ENCODE measurements at places on chromosomes 7 and 10.

DNA sequence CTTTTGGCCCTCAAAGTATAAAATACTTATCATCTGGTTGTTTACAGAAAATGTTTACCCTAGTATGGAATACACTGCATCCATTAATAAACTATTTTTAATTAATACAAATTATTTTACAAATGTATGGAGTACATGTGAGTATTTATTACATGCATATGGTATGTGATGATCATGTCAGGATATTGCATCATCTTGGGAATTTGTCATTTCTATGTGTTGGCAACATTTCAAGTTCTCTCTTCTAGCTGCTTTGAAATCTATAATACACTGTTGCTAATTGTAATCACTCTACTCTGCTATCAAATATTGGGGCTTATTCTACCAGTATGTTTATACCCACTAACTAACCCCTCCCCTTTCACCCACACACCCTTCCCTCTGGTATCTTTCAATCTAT, 103.9 kb upstream of the THSD7A start:
- no peak for DNase-seq

DNA sequence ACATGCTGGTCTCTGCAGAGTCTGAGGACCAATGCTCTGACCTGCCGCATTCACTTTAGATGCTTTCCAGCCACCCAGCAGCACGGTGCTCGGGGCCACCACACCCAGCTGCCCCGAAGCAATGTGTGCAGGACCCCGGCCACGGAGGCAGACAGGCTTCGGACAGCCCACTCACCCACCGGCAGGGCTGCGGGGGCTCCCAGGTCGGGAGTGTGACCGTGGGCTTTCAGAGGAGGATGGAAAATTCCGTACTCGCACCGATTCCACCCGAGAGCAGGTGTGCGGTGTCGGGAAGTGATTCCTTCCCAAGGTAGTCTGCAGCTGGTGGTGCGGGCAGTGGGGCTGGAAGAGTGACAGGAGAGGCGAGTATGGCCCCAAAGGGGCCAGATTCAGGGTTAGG, 190.9 kb downstream of the DNAJB6 start:
- DNase-seq: no peak

DNA sequence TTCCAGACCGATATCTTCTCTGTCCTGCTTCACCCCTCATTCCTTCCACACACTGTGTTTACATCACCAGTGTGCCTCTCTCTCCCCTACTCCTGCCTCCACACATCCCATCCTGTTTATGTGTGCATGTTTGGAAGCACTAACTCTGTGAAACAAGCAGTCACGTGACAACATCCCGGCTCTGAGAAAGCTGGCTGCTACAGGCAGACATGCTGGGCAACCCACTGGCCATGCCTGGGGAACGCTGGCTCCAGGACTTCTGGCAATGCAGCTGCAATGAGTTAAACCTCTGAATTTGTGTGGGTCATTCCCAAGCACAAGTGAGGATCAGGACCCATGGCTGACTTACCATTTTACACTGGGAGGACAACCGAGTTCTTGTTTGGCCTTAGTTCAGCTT, 74.0 kb downstream of the WNT2 start:
- DNase-seq: no peak

DNA sequence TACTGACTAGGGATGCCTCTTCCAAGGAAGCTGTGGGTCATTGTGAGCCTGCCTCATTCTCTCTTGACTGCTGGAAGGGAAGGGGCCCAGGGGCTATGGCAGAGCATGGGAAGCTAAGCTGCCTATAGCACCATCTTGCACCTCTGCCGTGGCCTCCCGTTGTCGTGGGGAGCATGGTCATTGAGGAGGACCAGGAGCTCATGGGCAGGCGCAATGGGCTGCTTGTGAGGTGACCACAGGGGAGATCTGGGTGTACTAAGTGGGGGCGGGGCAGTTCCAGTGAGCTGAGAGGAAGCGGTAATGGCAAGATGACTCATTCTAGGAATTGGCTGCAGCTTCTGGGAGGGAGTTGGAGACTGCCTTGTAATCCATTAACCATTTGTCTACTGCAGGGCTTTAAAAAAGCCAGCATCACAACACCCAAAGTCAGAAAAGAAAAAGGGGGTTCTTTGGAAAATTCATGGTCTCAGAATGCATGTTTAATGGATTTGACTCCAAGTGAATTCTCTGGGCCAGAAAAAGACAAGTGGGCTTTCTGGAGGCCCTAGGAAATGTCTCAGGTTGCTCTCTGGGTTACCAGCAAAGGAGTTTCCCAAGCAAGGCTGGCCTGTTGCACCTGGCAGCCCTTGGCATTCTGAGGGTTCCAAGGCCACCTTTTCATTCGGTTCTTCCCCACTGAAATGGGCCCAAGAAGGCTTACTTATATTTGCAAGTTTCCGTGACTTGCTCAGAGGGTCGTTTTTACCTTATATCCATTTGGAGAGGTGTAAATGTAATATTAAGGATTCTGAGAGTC, 3.6 kb downstream of the DUSP5 start:
- peak; percentile 63 for DNase-seq

GRCh38 chr7:78828317-78828716, 625.1 kb downstream of the MAGI2 start:
- no peak for DNase-seq

DNA sequence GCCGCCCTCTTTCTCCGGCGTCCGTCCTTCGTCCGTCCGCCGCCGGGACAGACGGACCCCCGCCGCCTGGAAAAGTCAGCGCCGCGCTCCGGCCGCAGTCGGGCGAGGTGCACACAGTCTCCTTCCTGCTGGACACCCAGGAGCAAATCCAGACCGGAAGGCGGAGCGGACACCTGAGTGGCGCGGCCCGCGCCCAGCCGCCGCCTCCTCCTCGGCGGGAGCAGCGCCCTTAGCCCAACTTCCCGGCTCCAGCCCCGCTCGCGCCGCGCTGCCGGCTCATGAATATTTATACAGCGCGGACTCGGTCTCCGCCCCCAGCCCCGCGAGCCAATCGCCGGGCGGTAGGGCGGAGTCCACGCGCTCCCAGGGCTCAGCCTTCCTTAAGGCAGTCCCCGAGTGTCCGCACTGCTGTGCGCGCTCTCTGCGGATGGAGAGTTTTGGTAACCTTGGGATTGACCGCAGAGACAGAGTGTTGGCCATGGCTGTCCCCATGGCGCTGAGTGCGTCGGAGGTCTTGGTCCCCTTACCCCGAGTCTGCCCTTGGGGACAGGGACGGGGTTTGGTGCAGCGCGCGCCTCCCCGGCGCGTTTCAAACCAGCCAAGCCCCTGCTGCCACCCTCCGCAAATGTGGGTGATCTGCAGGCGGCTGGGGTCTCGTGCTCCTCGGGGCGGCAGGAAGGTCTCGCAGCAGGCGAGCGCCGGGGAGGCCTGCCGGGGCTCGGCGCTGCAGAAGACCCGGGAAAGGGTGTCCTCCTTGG, at the start of gene FZD8:
TSS of gene FZD8 (minus strand) at position 262 of the 758 bp plus-strand sequence. CDS start 867 bp downstream, outside the sequence.
- peak; percentile 93 for DNase-seq

GRCh38 chr10:74910976-74911350, 84.6 kb downstream of the KAT6B start:
- no peak for DNase-seq

- no peak for DNase-seq
These were observed 167.6 kb downstream of the AMPH start for GRCh38 chr7:38463277-38464225.

DNA sequence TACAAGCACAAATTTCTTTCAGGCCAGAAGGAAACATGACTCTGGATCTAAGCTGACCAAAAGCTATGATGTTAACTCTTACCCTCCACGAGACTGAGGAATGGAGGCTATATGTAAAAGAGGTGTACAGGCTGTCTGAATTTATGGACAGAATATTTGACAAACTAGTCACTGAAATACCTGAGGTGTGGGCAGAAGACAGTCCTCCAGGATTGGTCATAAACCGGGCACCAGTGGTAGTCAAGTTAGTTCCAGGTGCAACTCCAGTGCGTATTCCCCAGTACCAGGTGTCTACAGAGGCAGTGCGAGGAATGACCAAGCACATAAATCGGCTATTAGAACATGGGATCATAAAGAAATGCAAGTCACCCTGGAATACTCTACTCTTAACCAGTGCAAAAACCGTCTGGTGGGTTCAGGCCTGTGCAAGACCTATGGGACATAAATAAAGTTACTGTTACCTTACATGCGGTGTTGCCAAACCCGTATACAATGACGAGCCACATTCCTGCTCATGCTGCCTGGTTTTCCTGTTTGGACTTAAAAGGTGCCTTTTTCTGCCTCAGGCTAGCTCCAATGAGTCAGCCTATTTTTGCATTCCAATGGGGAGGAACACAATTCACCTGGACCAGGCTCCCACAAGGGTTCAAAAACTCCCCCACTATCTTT, 6.7 kb upstream of the CYREN start:
- peak; percentile 9 for DNase-seq

- no peak for DNase-seq
These were observed 10.8 kb downstream of the LFNG start for GRCh38 chr7:2530071-2530987.

DNA sequence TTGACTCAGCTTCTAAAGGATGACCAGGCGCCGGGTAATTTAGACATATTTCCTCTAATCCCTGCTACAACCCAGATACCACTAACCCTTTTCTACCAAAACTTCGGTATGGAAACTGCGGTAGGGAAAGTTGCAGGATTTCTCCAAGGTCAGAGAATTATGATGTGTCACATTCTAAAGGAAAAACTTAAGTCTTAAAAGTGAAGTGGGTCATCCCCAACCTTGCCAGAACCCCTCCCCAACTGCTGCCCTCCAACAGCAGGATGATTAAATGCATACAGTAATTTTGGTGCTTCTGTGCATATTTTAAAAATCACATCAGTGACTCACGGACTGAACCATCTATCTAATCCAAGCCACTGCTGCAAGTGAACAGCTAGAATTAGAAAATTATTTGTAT, 52.7 kb downstream of the GRB10 start:
- DNase-seq: no peak

GRCh38 chr7:119943942-119944600, 328.9 kb upstream of the KCND2 start:
- no peak for DNase-seq

DNA sequence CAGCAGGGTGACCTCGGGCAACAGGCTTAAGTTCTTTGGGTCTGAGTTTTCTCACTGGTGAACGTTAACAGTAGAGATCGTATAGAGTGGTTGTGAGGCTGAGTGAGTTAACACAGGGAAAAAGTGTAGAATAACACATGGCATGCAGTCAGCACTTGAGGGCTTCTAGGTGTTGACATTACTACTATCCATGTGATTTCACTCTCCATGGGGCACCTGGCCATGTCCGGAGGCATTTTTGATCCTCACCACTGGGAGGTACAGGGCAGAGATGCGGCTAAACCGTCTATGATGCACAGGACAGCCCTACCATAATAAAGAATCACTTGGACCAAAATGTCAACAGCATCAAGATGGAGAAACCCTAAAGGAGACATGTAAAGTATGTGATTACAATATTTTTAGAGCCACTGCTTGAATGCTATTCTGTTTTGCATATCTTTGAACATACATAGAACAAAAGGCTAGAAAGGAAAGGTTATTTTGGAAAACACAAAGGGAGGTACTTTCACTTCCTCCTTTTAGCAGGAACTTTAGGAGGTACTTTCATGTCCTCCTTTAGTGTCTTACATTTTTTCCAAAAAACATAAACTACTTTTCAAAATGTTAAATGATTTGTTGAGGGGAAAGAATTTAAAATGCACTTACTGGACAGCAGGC, 44.3 kb downstream of the NOD1 start:
- no peak for DNase-seq

GRCh38 chr10:102918817-102919245, 737 bp downstream of the CNNM2 start:
- no peak for DNase-seq

DNA sequence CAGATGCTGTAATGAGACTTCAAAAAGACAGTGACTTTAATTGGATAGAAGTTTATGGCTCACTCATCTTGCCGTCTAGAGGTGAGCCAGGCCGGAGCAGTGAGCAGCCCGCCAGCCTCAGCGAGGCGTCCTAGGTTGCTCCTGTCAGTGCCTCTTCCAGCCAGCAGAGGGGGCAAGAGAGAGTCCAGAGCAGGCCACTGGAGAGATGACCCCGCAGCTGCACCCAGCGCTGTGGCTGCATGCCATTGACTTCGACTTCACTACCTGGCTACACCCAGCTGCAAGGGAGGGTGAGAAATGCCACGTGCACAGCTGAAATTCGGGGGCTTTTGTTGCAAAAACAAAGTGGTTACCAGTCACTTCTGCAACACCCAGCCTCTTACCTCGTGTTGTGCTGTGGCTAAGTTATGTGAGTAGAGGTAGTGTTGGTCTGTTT, 26.5 kb downstream of the NUB1 start:
- DNase-seq: peak; percentile 87

DNA sequence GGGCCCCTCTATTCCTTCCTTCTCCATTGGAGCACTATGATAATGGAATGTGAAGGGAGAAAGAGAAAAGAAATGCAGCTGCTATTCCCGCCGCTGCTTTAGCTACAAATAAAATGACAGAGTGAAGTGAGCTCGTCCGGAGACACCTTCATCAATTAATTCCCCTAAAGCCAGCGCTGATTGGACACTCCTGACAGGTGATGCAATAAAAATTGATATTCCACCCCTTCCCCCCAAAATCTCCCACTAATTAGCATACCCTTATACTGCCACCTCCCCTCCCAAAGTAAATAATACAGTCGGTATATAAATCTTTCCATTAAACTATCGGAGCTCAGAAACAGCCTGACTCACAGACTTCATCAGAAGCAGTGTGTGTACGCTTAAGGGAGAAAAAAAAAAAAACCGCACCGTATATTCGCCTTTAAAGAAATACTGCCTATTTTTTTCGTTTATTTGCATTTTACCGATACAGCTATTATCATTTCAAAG, 7.3 kb downstream of the SKIDA1 start:
- DNase-seq: no peak

DNA sequence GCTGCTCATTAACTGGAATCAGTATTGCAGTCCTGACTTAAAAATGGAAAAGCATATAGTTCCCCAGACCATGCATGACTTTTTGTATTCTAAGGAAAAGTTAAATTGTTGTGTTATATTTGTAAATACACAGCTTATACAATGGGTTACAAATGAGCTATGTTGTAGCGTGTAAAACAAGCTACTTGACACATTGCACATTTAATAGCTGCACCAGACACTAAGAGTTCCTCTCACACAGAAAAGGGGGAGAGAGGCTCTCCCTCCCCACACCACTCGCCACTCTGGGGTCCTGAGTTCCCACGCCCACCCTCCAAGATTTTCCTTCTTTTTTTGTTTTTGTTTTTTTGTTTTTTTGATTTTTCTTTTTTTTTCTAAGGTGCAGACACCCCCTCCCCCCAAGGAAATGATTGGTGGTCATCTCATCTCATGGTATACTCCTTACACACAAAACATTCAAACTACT, 6.3 kb downstream of the KLF6 start:
- DNase-seq: no peak

Measured in mesothelial cell of epicardium (in vitro differentiated cells).